Cardiac septum (tissue), 1 donor: ENCODE measurements at places on chromosomes 16 and 17. TPM values are rescaled to one million over a fixed set of nuclear protein-coding genes. Genes with fewer than 3 reads are reported as not detected.

DNA sequence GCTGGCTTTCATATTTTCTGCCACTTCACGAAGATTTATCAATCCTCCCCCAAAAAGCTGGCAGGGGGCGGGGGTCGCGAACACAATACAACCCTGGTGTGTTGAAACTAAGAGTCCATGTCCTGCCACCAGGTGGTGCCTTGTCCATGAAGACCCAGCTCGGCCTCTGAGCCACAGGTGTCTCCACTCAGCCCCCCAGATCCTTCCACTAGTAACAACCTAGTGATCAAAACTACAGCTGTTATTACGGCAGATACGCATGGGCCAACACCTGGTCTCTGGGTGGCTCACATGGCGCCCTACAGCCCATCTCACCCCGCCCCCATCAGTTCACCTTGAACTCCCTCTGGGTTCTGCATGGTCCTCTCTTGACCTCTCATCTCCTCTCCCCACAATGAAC is 27.7 kb downstream of the USP7 start:
- no peak for DNase-seq

- DNase-seq = no peak
Observed at GRCh38 chr17:28570716-28571360, 486 bp downstream of the PIGS start.

CD7 gene
- total RNA-seq = 0.62 TPM

TNFSF12 gene
- 33.9 TPM for total RNA-seq

HSPB9 gene
- total RNA-seq = not detected
